ENCODE measurements at places on chromosomes 3 and 15. TPM values are rescaled to one million over a fixed set of nuclear protein-coding genes. Genes with fewer than 3 reads are reported as not detected.

- no peak overlapping the region for H3K27ac ChIP-seq
- no peaks in the 10 kb centered on the region for H3K27me3 ChIP-seq
- H3K4me3 ChIP-seq, result no peak overlapping the region
- H3K36me3 ChIP-seq, result no peaks in the 10 kb centered on the region
- no peaks in the 10 kb centered on the region for H3K4me1 ChIP-seq
Observed at GRCh38 chr3:61682671-61683548, 121.5 kb downstream of the PTPRG start.

GRCh38 chr3:59306436-59306835, 256.6 kb upstream of the CFAP20DC start:
- no peak for DNase-seq
- H3K4me3 ChIP-seq, result no peak overlapping the region
- H3K4me1 ChIP-seq, result peaks cover 7% of the 10 kb centered on the region
- no peaks in the 10 kb centered on the region for H3K27me3 ChIP-seq
- H3K36me3 ChIP-seq, result no peaks in the 10 kb centered on the region
- H3K27ac ChIP-seq, result no peak overlapping the region

GRCh38 chr3:29521293-29521692, 240.4 kb downstream of the RBMS3 start:
- no peaks in the 10 kb centered on the region for H3K4me1 ChIP-seq
- DNase-seq, result no peak
- no peaks in the 10 kb centered on the region for H3K27me3 ChIP-seq
- H3K4me3 ChIP-seq, result no peak overlapping the region
- H3K27ac ChIP-seq, result no peak overlapping the region

The GOLGA8S gene
- total RNA-seq, result 0.05 TPM

GRCh38 chr3:72312339-72312738, 527.4 kb upstream of the PROK2 start:
- H3K27me3 ChIP-seq, result no peaks in the 10 kb centered on the region
- DNase-seq, result peak; percentile 22
- H3K27ac ChIP-seq, result no peak overlapping the region
- H3K4me3 ChIP-seq, result no peak overlapping the region
- peaks cover 13% of the 10 kb centered on the region for H3K4me1 ChIP-seq
